Activated CD4-positive, alpha-beta T cell treated with anti-CD3 and anti-CD28 coated beads, Interleukin-2, amount 10 ng/mL, durations not matched to agents 7 days and 5 days (primary cell): ENCODE measurements at places on chromosomes 12 and 14.
A peak's percentile ranks its signal among the peaks of the same experiment; 100 is the strongest.

- DNase-seq: no peak
Observed at GRCh38 chr14:64591809-64592208, 42.0 kb downstream of the PPP1R36 start.

DNA sequence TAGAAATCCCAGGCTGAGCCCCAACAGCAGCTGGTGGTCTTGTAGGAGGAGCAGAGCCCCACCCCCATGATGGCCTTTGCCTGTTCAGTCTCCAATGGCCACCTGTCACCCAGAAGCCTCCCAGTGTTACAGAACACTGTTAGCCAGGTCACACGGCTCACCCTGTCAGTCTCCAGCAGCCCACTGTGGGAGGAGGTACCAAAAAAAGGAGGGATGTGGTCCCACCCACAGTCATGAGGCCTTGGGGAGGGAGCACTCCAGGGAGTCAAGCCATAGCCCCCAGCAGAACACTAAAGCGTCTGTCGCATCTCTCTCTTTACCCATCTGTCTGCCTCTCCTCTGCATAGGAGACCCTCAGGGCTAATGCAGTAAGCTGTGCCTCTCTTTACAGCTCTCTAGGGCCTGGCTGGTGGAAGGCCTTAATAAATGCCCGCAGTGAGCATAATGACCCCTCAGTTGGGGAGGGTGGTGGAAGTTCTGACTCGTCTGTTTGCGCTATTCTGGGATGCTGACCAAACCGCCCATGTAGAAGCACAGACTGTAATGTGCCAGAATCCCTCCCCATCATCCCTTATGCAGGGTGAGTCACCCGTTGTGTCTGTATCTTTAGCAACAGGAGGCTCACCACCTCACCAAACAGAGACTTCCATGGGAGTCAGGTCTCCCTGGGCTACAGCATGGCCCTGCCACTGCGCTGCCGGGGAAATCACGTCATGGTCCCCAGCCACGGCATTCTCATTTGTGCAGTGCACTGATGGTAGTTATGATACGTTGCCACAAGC lies 14.6 kb downstream of the C14orf132 start:
- DNase-seq: no peak

- DNase-seq: no peak
Observed at GRCh38 chr12:19131025-19131444, 1.5 kb downstream of the PLEKHA5 start.

DNA sequence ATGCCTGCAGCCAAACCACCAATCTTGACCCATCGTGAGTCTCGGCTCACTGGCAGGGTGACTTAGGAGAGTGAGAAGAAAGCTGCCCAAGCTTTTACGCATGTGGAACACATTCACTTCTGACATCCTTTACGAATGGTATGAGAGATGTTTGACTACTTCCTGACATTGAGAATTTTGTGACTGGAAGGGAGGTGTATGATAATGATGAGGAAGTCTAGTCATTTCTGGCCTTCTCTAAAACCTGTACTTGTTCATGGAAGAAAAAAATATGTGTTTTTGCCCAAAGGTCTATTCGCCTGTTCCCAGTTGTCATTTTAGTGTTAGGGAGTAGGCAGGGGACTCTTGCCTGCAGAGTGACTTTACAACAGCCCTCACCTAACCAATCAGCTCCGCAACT lies 227.2 kb upstream of the ATP2B1 start:
- DNase-seq: no peak

GRCh38 chr14:54206516-54206915 lies 190.3 kb upstream of the CDKN3 start:
- no peak for DNase-seq

GRCh38 chr14:35255711-35256110 lies 36.5 kb upstream of the PSMA6 start:
- DNase-seq: no peak

GRCh38 chr12:120847392-120847791 lies 56.8 kb downstream of the SPPL3 start:
- no peak for DNase-seq

DNA sequence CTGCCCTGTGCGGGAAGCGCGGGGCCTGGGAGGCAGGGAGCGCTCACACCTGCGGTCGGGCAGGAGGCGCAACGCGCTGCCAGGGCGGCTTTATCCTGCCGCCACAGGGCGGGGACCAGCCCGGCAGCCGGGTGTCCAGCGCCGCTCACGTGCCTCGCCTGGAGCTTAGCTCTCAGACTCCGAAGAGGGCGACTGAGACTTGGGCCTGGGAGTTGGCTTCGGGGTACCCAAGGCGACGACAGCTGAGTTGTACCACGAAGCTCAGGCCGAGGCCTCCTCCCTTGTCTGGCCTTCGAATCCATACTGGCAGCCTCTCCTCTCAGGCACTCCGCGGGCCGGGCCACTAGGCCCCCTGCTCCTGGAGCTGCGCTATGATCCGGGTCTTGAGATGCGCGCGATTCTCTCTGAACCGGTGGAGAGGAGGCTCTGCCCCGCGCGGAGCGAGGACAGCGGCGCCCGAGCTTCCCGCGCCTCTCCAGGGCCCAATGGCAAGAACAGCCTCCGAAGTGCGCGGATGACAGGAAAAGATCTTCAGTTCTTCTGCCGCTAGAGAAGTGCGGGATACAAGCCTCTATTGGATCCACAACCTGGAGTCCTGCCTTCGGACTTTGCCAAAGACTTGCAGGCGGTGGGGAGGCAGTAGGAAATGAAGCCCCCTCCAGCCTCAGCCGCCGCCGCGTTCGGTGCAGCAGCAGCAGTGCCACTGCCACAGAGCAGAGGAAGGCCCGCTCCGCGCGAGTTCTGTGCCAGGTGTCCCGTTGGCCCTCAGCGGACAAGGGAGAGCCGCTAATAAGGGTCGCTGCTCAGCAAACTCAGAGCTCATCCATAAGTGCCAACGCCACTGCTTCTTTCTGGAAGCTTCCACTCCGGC lies 6.8 kb downstream of the SIX1 start:
- DNase-seq: no peak

DNA sequence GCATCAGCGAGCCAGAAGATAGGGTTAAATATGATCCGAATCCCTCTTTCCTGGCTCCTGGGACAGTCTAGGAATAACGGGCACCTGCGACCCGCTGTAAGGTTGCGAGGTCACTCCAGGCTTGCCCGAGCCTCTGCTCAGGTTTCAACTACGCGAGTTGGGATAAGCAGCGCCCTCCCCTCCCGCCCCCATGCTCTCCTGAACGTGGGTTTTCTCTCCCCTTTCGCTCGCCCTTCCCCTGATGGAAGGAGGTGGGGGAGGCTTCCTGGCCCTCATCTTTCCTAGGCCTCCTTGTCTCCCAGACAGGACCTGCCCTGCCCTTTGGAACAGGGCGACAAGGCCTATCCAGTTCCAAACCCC lies 753 bp upstream of the ATP5MC2 start:
- DNase-seq: no peak

DNA sequence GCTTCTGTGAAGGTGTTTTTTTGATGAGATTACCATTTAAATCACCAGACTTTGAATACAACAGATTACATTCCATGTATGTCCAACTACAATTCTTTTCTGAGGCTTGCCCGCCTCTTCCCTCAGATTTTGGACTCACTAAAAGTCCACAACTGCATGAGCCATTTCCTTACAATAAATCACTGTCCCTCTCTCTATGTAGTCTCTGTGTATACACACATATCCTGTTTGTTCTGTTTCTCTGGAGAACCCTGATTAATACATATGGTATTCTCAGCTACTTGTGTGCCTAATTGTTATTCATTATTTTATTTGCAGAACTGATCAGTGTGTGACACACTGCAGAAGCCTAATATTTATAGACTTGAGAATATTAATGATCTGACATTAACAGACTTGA lies 2.4 kb upstream of the MIPOL1 start:
- DNase-seq: no peak

DNA sequence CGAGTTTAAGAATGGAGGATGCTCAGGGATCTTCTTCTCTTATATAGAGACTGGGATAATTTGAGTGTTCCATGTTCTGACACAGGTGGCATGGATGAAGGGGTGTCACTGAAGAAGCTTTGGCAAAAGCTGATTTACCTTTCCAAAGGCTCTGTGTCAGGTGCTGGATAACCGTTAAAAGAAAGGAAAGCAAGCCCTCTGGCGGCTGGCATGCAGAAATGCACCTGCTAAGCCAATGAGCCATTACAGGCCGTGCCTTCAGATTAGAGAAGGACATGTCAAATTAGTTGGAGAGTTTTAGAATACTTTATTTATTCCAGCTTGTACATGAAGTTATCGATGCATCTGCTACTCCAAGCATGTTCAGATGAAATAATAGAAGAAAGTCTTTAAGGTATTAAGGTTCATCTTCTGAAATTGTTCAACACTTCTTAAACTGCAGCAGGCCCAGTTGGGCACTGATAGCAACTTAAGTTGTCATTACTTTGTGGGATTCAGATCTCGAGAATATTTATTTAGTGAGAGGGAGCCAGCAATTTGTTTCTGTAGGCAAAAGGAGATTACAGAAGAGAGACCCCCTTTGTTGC lies 678.2 kb downstream of the NRXN3 start:
- DNase-seq: peak; percentile 32
